ENCODE measurements at places on chromosomes 3 and 15.
A peak's percentile ranks its signal among the peaks of the same experiment; 100 is the strongest.

DNA sequence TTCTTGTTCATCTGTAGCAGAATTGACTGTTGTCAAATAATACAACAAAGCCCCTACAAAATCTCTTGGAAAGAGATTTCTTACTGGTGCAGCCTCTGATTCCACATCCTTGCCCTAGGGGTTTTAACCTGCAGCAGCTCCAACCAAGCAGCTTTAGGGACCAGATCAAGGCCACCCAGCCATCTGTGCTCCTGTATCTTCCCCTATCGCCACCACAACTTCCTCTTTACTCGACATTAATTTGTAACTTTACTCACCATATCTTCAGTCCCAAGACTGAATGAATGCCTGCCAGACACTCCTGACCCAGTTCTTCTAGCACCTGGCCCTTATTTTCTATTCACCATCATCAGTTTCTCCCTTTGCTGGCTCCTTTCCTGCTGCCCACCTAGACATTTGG, 156.6 kb upstream of the IL12A start:
- no peak for DNase-seq

DNA sequence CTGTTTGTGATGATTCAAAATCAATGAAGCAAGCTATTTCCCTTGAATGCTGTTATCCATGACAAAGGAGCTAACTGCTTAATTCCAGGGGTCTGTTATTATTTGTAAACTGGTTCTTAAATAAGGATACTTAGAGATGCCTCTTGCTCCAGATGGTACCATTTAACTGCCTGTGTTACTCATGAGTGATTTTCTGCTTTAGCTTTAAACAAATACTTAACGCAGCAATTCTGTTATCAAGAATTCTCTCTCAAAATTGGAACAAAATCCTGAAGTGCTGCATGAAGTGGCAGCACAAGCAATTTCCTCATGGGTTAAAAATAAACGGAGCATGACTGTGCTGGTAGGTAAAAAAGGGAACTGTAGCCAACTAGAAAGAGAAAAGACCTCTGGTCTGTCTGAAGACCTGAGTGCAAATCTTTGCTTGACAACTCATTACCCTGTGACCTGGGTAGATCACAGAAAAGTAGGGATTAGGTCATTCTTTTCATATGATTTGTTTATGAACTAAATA, 62.5 kb upstream of the GBE1 start:
- DNase-seq = peak; percentile 4

GRCh38 chr15:64527263-64527984, 67.0 kb downstream of the ZNF609 start:
- no peak for DNase-seq

- DNase-seq = no peak
Observed at GRCh38 chr3:58029842-58030584, 21.8 kb downstream of the FLNB start.

GRCh38 chr15:38508647-38509046, 54.7 kb downstream of the FAM98B start:
- no peak for DNase-seq

- no peak for DNase-seq
Observed at GRCh38 chr3:49721896-49722781, 1.6 kb downstream of the GMPPB start.

DNA sequence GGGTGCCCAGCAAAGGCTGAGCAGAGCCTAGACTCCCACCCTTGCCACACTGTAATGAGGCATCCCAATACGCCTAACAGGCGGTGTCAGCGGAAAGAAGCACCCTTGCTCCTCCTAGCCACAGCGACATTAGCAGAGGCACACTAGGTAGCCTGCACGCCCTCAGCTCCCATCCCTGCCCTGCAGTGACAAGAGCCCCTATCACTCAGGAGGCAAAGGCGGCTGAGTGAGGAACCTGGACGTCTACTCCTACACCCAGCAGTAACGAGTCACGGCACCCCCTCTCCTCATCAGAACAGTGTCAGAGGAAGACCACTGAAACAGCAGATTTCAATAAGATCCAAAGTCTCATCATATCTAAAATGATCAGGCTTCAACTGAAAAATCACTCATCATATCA, 12.0 kb upstream of the MAP6D1 start:
- no peak for DNase-seq

All from muscle of arm (tissue), 14 donors.